ENCODE measurements at places on chromosomes 6 and 20. TPM values are rescaled to one million over a fixed set of nuclear protein-coding genes. Genes with fewer than 3 reads are reported as not detected.

- no peak overlapping the region for H3K27ac ChIP-seq
- no peaks in the 10 kb centered on the region for H3K4me1 ChIP-seq
- DNase-seq: no peak
- no peaks in the 10 kb centered on the region for H3K36me3 ChIP-seq
- no peak overlapping the region for H3K4me3 ChIP-seq
Measured at GRCh38 chr6:126550323-126550722, 210.4 kb downstream of the CENPW start.

DNA sequence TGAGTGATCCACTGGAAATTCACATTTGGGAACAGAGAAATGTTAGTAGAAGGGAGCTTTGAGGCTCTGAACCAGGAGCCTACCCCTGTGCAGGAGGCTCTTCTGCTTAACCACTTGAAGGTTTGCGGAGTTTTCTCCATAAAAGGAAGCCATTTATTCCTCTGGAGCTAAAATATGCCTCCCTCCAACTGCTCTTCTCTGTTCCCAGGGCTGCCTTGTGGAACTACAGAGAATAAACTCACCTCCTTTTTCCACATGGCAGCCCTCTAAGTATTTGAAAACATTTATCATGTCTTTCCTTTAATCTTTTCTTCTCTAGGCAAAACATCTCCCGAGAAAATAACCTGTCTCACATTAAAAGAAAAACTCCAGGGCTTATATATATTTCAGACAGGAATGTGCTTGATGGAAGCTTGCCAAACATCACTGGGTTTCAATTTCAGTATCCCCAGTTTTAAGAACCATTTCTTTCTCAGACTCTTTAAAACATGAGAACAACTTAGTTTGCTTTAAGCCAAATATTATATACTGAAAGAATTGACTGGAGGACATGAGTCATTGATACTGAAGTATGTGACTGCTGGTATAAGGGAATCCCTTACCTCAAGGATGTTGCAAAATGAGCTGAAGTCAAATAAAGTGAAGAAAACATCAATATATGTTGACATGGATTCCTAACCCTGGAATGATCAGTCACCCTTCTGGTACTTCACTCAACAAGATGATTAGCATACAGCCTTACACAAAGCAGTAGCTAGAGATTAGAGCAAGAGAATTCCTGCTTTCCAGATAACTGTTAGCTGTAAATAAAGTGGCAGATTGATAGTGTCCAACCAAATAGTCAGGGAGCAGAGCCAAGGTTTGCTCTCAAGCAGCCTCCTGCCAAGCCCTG is 74.0 kb downstream of the ZBTB2 start:
- H3K4me3 ChIP-seq: no peak overlapping the region
- H3K36me3 ChIP-seq: no peaks in the 10 kb centered on the region
- DNase-seq: no peak
- H3K4me1 ChIP-seq: no peaks in the 10 kb centered on the region

DNA sequence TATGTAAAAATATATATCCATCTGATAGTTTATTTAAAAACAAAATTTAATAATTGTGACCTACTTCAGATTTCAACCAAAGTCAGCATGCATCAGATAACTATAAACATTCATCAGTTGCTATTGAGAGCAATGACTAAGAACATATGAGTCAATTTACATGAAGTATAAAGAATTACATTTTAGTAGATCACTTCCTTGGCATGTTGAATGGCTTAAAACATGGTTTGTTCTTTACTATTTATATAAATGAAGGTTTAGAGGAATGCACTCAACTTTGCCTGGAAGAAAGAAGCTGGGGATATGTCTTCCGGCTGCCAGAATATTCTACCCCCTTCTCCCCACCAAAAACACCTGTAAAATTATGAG is 6.4 kb upstream of the FAM217A start:
- no peaks in the 10 kb centered on the region for H3K36me3 ChIP-seq
- H3K4me3 ChIP-seq: no peak overlapping the region

DNA sequence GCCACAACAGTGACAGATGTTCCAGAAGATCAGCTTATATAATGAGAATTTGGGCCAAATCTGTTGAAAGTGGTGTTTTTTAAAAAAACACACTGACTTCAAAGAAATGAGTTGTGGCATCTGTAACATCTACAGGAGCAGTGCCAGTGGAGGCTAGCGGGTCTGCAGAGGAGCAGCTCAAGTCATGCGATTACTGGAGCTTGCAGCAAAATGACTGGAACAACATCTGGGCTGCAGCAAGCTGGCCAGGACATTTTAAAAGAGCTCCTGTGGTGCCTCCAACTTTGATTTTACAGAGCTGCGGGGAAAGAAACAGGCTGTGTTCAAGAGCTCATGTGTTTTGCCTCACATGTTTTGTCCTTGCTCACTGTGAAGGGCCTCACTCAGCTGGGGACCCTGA is 57.2 kb downstream of the TBX18 start:
- no peak for DNase-seq
- no peaks in the 10 kb centered on the region for H3K27me3 ChIP-seq
- no peak overlapping the region for H3K4me3 ChIP-seq
- peaks cover 5% of the 10 kb centered on the region for H3K36me3 ChIP-seq

DNA sequence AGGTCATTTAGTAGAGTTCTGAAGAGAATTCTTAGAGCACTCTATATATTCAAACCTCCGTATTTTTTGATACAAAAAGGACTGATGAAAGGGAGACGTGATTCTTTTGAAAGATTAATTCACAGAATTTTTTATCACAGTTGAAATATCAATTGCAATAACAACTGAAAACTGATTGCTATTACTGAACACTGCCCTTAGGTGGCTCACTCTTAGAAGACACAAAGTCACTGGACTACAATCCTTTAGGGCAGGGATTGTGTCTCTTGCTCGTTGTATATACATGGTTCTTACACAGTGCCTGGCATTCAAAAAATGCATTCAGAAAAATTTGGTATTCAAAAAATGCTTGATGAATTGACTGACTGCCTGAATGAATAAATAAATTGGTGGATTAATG is 17.1 kb upstream of the CALHM6 start:
- H3K4me3 ChIP-seq: no peak overlapping the region
- DNase-seq: no peak
- no peak overlapping the region for H3K27ac ChIP-seq
- H3K27me3 ChIP-seq: no peaks in the 10 kb centered on the region
- no peaks in the 10 kb centered on the region for H3K36me3 ChIP-seq
- peaks cover 21% of the 10 kb centered on the region for H3K4me1 ChIP-seq

Gene TINAG
- total RNA-seq: not detected

Gene ZSCAN26
- total RNA-seq: 25.7 TPM

All from thoracic aorta (tissue), 2 donors.